ENCODE measurements at places on chromosomes 2 and 18.

- no peak for DNase-seq
Measured at GRCh38 chr2:73088211-73088610, 16.7 kb upstream of the SFXN5 start.

DNA sequence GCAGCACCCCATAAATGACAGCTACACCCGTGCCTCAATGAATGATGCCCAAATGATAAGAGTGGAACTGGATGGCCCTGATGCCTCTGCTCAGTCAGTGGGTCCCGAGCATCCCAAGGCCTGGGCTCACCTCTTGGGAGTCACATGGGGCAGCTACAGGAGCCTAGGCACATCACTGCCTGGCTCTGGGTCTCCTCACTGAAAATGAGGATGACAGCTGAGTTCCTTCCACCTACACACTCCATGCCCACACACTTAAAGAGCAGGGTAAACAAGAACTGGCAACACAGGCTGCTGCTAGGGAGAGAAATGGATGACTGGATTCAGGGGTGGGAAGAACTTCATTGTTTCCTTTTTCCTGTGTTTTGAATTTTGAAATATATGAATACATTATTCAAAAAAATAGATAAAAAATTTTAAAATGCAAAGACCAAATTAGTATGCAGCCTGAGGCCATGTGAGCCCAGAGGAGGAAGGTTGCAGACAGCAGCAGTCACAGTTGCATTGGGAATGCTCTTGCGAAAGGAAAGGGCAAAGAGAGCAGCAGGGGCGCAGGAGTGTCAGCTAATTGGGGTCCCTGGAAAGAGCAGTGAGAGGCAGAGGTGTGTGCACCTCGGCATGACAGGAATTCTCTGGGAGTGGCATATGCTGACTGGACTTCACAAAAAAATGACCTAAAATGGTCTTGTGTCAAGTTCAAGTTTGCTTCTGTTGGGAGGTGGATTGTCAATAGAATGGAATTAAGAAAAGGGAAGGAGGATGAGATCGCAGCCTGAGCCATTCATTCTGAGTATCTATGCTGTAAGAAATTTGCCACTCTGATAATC lies 327.1 kb downstream of the CELF4 start:
- no peak for DNase-seq

GRCh38 chr18:22639026-22639463 lies 221.3 kb upstream of the CTAGE1 start:
- no peak for DNase-seq

GRCh38 chr2:120052597-120052996 lies 39.7 kb downstream of the EPB41L5 start:
- no peak for DNase-seq

DNA sequence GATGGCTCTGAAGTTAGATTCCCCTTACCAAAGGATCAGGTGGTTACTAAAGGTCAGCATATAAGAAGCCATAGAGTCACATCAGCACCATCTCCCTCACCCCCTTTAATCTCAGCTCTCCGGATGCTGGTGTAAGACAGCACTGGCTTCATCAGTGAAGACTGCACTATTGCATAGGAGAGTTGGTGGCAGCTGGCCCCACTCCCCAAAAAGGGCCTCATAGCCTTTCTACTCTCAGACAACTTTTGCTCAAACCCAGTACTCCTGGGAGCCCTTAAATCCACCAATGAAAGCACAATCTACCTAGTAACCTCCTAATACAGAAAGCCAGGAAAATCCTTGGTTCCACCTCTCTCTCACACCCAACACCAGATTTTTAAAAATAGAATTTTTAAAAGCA lies 6.9 kb upstream of the DIPK1C start:
- DNase-seq: no peak

GRCh38 chr2:153546358-153546757 lies 67.8 kb upstream of the RPRM start:
- no peak for DNase-seq

DNA sequence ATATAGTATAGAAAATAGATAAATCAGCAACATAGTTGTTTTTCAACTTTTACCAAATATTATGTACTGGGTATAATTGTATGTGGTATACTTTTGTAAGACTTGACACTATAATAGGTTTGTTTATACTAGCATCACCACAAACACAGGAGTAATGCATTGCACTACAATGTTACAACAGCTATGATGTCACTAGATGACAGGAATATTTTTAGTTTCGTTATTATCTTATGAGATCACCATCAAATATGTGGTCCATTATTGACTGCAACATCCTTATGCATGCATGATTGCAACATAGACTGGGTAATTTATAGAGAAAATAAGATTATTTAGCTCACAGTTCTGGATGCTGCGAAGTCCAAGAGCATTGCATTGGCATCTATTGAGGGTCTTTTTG lies 678.4 kb upstream of the ZNF804A start:
- DNase-seq: no peak
